ENCODE measurements at places on chromosomes 5 and 9.
A peak's percentile ranks its signal among the peaks of the same experiment; 100 is the strongest.

DNA sequence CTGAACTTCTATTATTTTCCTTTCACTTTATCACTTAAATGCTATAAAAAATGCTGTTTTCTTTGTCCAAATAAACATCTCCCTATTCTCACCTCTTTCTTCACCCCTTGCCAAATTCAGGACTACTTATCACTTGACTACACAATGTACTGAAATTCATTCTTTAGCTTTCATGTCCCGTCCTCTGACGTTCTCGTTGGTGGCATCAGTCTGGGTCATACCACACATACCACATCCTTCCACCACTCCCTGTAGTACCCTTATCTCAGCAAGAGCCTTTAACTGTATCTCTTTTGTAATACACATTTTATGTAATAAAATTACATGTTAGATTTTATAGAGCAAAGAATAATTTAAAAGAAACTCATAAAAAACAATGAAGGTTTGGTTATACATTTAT lies 231.1 kb upstream of the PAPPA start:
- DNase-seq = no peak

GRCh38 chr9:131837316-131837715 lies 97.4 kb upstream of the RAPGEF1 start:
- DNase-seq = no peak

- peak; percentile 39 for DNase-seq
These were observed 26.2 kb upstream of the GLRX start for GRCh38 chr5:95848701-95849100.

DNA sequence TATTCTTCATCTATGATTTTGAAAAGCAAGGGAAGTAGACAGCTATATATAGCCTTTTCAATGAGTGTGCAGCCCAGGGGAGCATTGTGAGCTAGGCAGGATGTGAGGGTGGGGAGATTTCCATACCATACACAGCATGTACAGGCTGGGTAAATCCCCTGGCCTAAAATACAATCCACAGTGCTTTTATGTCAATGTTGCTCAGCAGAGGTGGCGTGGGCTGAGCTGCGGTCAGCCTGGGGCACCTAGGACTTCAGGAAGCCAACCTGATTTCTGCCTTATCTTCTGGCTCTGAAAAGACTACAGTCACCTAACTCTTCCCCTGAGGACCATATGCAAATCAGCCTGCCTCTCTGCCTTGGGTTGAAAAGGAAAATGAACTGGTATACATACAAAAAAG lies 6.3 kb upstream of the GARIN3 start:
- no peak for DNase-seq

DNA sequence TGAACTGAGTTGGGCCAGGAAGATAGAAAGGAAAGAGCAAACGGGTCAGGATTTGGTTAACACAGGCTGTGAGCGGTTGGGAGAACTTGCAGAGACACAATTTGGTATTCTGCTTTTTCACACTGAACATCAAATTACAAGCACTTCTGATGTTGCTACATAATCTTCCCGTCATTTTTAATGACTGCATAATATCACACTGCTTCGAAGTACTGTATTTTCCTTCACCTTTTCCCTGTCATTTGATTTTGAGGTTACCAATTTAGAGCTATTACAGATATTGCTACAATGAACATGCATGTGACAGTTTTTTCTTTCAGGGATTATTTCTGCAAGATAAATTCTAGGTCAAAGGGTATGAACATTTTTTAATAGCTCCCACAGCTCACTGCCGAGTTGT lies 71.4 kb upstream of the CPEB4 start:
- no peak for DNase-seq

DNA sequence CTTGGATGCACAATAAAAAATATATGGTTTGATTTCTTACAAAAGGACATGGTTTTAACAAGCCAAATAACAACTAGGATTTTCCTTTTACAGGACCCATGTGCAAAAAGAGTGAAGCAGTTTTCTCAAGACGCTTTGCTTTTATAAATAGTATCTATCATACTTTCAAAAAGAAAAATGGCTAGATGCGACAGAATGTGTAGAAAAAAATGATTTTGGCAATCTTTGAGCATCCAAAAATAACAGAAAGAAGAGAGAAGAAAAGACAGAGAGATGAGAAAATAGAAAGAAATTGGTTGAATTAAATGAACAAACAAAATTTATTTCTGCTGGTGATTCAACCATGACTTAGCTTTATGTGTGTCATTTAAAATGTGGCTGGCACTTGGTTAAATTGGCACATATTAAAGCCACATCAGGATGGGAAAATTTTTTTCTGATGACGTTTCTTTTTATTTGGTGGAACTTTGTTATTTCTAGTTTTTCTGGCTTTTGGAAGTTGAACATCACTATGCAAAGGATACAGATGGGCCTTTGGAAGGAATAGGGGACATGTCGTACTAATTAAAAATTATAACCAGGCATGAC lies 35.6 kb upstream of the NREP start:
- DNase-seq = peak; percentile 41

DNA sequence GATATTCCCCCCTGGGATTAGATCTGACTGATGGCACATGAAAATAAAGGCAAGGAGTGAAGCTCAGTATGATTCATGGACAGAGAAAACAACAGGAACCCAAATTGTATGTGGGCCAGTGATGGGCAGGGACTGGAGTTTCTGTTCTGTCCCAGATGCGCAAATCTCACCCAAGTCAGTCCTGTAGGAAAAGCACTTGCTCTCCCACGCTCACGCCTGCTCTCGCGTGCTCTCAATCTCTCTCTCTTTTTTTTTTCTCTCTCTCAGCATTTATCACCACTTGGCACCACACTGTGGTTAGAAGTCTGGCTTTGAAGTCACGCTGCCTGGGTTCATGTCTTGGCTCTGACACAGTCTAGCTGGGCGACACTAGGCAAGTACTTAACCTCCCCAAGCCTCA lies 106.5 kb upstream of the LRRTM2 start:
- DNase-seq = peak; percentile 55

DNA sequence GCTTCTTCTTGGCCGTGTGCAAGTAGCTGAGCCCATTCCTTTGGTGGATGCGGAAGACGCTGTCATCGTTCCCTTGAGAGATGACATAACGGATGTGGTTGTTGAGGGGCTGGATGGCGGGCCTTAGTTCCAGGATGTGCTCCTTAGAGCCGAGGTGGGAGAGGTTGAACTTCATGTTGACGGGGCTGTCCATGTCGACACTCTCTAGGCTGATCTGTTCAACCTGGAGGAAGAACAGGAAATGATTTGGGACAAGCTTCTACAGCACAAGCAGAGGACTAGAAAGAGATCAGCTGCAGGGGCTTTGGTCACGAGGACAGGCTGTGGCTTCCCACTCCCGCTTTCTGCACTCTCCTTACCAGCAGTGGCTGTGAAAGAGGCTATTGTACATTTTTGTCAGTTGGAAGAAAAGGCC lies 176.0 kb downstream of the SLC12A2 start:
- no peak for DNase-seq

DNA sequence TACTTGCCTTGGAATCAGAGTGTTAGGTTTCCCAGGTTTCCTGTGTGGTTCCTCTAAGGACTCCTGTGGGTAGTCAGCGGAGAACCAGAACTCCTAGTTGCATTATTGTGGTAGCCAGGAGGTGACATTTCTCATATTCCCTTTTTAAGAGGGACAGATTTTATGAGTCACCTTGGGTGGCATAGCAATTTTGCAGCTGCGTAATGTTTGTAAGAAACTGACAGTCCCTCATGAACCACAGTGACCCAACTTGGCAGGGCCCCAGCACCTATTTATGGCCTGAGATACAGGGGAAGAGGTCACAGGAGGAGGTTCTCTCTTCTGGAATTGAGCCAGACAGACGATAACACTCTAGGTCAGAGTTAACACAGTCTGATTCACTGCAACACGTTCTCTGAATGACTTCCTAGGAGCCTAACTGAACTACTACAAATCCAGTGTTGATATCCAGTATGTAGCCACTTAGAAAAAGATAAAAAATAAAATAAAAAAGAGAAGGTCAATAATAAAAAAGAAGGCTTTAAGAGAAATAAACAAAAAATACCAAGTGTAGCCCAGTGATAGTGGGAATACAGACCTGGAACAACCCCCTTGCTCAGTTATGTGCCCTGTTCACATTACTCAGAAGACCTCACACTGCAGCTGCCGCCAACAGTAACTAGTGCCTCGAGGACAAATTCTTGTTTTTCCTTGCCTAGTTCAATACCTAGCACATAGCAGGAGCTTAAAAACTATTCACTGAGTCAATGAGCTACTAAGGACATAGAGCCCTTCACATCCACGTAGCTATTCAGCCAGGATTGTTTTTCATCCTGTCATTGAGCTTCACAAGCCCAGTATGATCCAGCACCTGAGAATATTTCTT lies 50.7 kb upstream of the VLDLR start:
- peak; percentile 74 for DNase-seq

- DNase-seq = peak; percentile 86
These were observed 18.7 kb upstream of the TGFBR1 start for GRCh38 chr9:99085949-99086948.

DNA sequence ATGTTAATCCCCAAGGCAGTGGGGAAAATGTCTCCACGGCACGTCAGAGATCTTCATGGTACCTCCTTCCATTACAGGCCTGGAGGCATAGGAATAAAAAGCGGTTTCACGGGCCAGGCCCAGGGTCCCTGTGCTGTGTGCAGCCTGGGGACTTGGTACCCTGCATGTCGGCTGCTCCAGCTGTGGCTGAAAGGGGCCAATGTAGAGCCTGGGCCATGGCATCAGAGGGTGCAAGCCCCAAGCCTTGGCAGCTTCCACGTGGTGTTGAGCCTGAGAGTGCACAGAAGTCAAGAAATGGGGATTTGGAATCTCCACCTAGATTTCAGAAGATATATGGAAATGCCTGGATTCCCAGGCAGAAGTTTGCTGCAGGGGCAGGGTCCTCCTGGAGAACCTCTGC lies 508.9 kb upstream of the COX7C start:
- DNase-seq = no peak

DNA sequence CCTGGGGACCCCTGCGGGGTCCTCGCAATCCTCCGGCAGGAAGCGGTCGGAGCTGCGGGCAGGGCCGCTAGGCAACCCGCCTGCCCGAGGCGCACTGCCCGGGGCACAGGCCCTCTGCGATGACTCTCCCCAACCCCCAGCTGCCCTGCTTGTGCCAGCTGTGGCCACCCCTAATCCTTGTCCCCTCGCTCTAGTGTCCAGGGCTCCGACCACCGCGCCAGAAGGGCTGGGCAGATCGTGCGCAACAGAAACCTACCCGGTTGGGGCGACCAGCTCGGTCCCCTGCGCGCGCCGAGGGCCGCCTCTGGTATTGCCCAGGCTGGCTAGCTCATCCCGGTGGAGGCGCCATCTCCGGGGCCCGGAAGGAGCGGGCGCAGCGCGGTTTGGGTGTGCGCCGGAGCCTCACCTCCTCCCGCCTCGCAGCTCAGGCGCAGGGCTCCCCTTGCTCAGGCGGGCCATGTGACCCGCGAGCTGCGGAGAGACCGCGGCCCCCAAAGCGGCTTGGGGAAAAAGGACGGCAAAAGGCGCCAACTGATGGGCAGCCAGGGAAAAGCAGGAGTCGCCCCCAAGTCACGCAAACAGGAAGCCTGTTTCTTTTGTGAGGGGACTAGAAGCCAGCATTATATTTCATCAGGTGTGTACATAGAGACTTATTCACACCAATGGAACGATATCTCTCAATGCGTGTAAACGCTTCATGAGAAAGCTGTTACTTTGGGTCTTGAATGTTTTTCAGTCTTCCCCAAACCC lies 46.8 kb upstream of the RNF20 start:
- peak; percentile 78 for DNase-seq

GRCh38 chr5:142295960-142296860 lies 28.6 kb downstream of the SPRY4 start:
- DNase-seq = no peak

- no peak for DNase-seq
These were observed 48.6 kb downstream of the AMBP start for GRCh38 chr9:114029311-114030170.

DNA sequence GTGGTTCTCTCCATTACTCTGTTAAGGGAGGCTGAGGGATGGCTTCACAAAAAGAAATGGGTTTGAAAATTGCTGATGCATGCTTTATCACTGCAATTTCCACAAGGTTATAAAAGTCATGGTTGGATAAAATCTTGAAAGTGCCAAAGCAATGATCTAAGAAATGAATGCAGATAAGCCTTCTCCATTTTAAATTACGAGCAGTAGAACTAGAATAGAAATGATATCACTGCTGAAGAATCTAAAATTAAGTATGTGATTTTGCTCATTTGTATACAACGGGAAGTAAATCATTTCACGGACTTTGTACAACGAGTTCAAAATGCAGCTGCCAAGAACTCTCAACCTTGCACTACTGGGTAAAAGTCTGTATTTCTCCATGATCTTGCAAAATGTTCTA lies 299.0 kb downstream of the PRELID2 start:
- no peak for DNase-seq

- no peak for DNase-seq
These were observed 10.6 kb downstream of the PCDH1 start for GRCh38 chr5:141867651-141868050.

GRCh38 chr5:179461576-179461975 lies 88.8 kb upstream of the RUFY1 start:
- no peak for DNase-seq

GRCh38 chr9:109739760-109740159 lies 40.2 kb upstream of the PALM2AKAP2 start:
- DNase-seq = peak; percentile 21

DNA sequence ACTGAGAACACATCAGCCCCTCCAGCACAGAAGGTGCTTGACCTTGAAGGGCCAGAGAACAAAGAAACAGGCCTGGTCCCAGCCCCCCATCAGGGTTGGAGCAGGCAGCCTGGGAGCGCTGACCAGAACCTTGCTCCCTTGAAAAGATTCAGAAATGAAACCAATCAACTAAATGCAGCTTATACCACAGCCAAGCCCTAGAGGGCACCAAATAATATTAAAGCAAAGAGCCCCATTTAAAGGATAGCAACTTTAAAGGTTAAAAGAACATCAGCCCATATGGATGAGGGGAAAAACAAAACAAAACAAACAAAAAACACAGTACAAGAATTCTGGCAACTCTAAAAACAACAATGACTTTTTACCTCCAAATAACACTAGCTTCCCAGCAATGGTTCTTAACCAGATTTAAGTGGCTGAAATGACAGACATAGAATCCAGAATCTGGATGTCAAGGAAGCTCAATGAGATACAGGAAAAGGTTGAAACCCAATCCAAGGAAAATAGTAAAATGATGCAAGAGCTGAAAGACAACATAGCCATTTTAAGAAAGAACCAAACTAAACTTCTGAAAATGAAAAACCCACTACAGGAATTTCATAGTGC lies 471.9 kb downstream of the MTRR start:
- DNase-seq = peak; percentile 37

GRCh38 chr5:454936-455335 lies 12.0 kb downstream of the EXOC3 start:
- no peak for DNase-seq

DNA sequence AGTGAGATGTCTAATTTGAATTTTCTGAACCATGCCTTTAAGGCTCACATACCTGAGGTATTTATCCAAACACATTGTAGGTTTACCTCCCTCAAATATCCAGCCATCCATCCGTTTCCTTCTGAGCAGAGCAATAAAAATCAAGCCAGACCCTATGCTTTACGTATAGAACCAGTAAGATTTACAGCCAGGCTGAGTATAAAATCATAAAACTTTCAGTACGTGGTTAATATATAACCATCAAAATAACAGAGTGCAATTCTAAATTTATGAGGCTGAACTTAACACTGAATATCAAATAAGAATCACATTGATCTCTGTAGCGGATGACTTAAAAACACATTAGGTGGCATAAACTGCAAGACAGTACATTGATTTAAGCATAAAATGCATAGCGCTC lies 877.9 kb upstream of the WWC1 start:
- no peak for DNase-seq

Measured in astrocyte of the hippocampus (primary cell).